Activated CD8-positive, alpha-beta T cell treated with anti-CD3 and anti-CD28 coated beads, Interleukin-2, amount 10 ng/mL, durations not matched to agents 7 days and 5 days (primary cell): ENCODE measurements at places on chromosomes 13 and 19. TPM values are rescaled to one million over a fixed set of nuclear protein-coding genes. Genes with fewer than 3 reads are reported as not detected.

The ZNF254 gene
- total RNA-seq = 13.0 TPM

The SYNE4 gene
- 2.6 TPM for total RNA-seq

The ODAD3 gene
- not detected for total RNA-seq

The MEDAG gene
- total RNA-seq = not detected

The KIR2DL3 gene
- 0.24 TPM for total RNA-seq

The HRC gene
- total RNA-seq = not detected

The LHB gene
- not detected for total RNA-seq

The CHAF1A gene
- total RNA-seq = 104 TPM

The ZNF333 gene
- total RNA-seq = 7.3 TPM

The USHBP1 gene
- not detected for total RNA-seq

The AMER2 gene
- total RNA-seq = not detected

The C1QTNF9 gene
- total RNA-seq = not detected

The ZNF835 gene
- total RNA-seq = 1.3 TPM

The THSD8 gene
- 30.9 TPM for total RNA-seq

The ZFP28 gene
- 6.4 TPM for total RNA-seq

The CATSPERD gene
- not detected for total RNA-seq

The DAND5 gene
- 0.21 TPM for total RNA-seq

The ZNF573 gene
- total RNA-seq = 7.3 TPM

The ZNF177 gene
- 0.68 TPM for total RNA-seq
